HuH-7 (cell line): ENCODE measurements at places on chromosomes 7 and 10.

DNA sequence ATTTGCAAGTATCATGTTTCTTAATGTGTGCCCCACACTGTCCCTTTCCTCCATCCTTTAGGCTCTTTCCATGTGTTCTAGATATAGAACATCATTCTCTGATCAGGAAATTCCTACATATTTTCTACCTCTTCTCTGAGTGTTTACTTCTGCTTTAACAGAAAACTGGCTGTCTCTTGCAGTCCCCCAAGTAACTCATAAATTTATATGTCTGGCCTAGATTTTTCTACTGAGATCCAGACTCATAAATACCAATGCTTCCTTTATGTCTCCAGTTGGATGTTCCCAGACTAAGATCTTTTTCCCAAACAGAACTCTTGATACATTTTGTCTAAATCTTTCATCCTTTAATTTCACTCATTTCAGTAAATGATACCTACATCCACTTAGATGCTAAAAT lies 181.8 kb downstream of the CDK14 start:
- no peak for DNase-seq

DNA sequence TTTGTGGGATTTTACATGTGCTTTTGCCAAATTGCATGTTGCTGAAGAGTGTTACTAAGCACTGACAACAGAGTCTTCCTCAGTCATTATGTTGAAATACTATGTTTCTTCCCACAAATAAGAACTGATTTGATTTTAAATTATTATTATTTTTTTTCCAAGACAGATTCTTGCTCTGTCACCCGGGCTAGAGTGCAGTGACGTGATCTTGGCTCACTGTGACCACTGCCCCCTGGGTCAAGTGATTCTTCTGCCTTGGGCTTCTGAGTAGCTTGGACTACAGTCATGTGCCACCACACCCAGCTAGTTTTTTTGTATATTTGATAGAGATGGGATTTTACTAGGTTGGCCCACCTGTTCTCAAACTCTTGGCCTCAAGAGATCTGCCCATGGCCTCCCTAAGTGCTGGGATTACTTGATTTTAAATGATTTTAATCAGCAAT lies 42.3 kb downstream of the MINPP1 start:
- DNase-seq = no peak

- no peak for DNase-seq
Observed at GRCh38 chr7:15199482-15199881, 296.9 kb upstream of the DGKB start.

- DNase-seq = no peak
Observed at GRCh38 chr10:85847085-85847484, 519.5 kb downstream of the GRID1 start.

- DNase-seq = no peak
Observed at GRCh38 chr10:3408603-3409365, 236.2 kb upstream of the PITRM1 start.

- no peak for DNase-seq
Observed at GRCh38 chr7:70676243-70676642, 455.7 kb upstream of the GALNT17 start.

GRCh38 chr10:23359692-23360380 lies 15.2 kb upstream of the C10orf67 start:
- DNase-seq = no peak

- no peak for DNase-seq
Observed at GRCh38 chr7:76185187-76185896, 16.4 kb upstream of the SRRM3 start.

DNA sequence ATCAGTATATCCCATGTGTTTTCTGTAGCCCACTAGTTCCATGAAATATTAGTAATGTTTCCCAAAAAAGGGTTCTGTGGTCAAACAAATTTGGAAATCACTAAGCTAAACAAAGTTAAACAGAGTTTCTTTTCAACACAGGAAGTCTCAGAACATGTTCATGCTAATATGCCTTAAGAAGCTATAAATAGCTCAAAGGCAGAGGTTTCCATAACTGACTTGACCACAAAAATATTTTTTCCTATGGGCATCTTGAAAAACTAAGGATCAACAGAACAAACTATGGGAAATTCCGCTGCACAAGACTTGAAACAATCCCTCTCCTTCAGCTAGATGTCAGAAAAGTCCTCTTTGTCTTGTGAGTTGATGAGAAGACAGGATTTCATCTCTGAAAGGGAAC lies 59.7 kb downstream of the SEM1 start:
- DNase-seq = no peak

DNA sequence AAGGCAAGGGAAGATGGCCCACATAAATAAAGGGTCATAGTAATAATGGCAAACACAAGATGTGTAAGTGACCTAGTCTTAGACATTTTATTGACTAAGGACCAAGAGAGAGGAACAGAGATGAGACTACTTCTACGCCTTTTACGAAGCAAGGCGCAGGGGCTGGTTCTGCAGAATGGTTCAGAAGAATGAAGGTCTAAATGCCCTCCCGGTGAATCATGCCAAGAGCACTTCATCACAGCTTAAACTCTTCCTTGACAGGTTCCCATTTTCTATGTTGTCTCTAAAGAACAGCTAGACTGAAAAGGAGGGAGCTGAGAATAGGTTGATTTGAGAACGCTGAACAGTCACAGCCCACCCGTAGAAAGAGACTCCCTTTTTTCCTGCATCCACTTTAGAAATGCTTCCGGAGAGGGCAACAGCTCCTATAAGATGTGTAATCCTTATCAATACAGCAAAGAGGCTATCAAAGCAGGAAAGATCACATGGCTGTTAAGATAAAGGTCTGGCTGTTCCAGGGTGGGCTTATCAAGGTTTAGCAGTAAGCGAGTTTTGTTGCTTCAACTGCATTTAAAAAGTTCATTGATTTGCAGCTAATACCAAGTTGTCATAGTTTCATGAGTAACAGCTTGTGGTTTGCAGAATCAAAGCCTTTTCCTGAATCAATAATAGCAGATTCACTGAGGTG lies 93.4 kb upstream of the AUTS2 start:
- no peak for DNase-seq

- DNase-seq = no peak
Observed at GRCh38 chr7:8906396-8907075, 473.1 kb downstream of the NXPH1 start.

GRCh38 chr7:81659697-81660395 lies 110.0 kb downstream of the HGF start:
- no peak for DNase-seq
